CD4-positive, alpha-beta T cell treated with Interleukin-21 for 1 hour (primary cell): ENCODE measurements at places on chromosomes 11 and 22.

- no peak for DNase-seq
These were observed 206.4 kb downstream of the TBC1D22A start for GRCh38 chr22:46968848-46969247.

DNA sequence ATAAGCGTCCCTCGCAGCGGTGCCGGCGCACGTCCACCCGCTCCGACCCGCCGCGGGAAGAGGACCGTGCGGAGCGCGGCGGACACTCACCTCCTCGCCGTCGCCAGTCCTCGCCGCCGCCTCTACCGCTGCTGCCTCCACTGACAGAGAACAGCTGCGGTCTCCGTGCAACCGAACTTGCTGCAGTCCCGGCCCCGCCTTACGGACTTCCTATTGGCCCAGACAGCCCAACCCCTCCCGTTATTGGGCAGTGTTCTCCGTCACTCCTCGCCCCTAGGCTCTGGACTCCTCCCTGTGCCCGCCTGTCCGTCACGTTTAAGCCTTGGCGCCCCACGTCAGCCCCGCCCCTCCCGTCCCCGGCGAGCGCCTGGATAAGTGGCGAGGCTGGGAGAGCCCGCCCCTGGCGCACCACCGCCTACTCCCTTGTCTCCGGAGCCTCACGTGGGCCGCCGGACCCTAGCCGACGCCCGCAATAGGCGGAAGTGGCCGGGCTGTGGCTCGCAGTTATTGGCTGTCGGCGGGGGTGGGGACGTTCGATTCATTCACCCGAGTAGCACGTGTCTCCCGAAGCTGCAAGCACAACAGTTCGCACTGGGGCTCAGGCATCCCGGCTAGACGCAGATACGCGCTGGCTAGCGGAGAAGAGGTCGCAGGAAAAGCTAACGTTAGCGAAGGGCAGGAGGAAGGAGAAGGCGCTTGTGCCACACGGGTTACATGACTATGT, at the start of gene PC:
TSS of gene PC (minus strand) at position 152 of the 724 bp plus-strand sequence. CDS start 86,224 bp downstream, outside the sequence.
- DNase-seq = peak; percentile 99

DNA sequence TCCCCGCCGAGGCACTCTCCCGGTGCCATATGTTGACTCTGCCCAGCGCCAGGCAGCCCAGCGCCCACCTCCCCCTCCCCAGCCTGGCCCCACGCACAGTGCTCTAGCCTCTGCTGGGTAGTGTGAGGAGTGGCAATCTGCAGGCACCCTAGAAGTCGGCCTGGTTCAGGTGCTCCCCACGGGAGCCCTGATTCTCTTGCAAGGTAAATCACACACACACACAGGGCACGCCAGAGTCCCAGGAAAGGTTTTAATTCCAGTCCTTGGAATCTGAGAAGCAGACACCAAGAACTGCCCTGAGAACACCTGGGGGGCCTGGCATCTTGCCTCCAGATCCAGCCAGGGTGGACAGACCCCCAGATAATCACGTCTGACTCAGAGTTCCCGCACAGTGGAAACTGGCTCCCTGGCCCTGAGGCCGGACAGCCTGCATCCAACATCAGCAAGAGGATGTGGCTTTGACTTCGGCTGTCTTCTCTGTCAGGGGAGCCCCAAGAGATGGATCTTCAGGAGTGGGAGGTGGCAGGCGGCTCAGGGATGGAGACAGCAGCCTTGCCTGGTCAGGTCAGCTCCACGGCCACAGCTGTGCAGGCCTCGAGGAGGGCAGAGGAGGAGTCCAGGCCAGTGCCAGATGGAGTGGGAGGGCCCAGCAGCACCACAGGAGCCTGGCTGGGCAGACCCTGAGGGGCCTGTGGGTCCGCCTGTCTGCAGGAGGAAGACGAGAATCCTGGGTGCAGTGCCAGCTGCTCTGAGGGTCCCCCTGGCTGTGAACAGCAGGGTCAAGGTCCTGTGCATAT, 1.1 kb upstream of the RIN1 start:
- no peak for DNase-seq

GRCh38 chr22:29724843-29725242, 5.0 kb downstream of the CABP7 start:
- DNase-seq = no peak

DNA sequence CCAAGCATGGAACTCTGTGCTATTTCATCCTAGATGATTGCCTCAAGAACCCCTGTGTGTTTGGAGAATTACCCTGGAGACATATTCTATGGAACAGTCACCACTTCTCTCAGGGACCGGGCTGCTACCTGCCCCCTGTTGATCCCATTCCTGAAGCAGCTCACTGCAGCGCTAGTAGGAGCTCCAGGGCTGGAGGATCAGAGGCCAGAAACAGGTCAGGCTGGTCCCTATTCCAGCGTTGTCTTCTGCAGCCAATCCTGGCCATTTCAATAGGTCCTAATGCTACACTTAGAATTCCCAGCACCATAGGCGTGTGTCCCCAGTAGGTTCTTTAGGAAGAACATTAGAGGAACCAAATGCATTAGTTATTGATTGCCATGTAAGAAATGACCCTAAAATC, 48.9 kb downstream of the BTG4 start:
- no peak for DNase-seq

GRCh38 chr22:20420157-20420842, 17.3 kb downstream of the SCARF2 start:
- no peak for DNase-seq

DNA sequence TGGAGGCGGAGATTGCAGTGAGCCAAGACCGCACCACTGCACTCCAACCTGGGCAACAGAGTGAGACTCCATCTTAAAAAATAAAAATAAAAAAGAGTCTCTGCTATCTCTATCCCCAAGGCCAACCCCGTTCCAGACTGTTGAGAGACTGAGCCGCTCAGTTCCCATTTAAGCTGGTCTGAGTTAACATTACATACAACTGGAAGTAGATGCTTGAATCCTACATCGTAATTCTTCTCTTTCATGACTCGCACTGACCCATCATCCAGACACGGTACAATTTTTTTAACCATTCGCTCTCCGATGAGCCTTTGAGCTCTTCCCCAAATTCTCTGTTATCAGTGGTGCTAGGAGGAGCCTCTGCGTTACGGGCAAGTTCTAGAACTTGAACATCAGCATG, 4.9 kb upstream of the CYTH4 start:
- no peak for DNase-seq

DNA sequence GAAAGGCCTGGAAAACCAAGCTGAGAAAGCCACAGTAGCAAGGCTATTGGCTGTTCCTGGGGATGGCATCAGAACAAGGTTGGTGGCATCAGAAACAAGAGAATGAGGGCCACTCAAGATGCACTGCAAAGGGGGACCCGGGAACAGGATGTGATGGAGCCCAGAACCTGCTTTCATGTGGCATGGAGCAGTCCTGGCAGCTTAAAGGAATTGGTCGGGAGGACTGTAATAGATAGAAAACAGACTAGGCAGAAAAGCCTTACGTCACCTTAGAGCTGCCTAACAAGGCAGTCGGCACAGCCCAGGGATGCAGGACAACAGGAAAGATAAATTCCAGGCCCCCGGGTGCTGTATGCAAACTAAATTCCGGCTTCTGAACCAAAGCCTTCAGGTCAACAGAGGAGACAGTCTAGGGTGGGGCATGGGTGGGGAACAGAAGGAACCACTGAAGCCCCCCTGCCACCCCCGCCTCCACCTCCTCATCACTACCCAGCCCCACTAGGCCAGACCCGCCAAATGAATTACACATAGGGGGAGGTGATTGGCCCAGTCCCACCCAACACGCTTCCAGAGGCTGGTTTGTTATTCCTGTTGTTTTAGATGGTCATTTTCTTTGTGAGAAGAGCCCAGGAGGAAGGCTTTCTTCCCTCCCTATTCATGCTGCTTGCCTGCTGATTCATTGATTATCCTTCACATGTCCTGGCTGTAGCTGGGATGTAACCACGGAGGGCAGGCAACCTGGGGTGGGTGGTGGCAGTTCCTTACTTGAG, 25.7 kb upstream of the LRRC55 start:
- DNase-seq = no peak

DNA sequence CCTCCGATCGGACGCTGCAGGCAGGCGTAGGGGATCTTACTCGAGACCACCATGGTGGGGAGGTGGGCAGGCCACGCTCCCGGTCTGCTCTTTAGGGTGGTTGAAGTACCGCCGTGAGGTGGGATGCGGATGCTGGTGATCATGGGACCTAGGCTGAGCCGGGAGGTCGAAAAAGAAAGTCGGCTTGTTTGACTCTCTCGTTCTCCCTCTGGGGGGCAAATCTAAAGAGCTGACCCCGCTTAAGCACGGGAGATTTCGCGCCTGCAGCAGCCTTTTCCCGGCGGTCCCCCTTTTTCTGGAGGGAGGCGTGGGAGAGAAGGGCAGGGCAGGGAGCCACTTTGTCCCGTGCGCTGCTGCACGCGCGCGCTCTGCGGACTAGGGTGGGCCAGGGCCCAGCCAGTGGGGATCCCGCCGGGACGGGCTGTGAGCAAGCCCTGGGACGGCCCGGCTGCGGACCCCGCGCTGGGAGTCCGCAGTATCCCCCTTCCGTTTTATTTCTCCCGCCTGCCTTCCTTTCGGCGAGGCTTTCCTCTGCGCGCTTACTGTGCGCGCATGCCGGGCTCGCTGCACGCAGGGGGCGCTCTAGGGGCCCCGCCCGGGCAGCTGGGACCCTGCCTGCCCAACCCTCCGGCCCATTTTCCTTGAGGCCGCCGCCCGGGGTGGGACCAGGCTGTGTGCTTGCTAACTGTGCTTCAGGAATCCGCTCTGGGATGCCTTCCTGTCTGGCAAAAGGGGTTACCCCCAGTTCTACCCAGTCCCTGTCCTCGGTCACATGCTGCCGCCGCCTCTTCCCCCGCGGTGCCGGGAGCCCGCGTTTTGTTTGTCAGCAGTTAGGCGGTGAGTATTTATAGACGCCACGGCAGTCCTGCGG, 81.0 kb downstream of the PRR5L start:
- peak; percentile 73 for DNase-seq

GRCh38 chr11:109304159-109304558, 117.8 kb upstream of the C11orf87 start:
- DNase-seq = no peak

GRCh38 chr22:49826603-49827270, 936 bp downstream of the BRD1 start:
- peak; percentile 52 for DNase-seq

DNA sequence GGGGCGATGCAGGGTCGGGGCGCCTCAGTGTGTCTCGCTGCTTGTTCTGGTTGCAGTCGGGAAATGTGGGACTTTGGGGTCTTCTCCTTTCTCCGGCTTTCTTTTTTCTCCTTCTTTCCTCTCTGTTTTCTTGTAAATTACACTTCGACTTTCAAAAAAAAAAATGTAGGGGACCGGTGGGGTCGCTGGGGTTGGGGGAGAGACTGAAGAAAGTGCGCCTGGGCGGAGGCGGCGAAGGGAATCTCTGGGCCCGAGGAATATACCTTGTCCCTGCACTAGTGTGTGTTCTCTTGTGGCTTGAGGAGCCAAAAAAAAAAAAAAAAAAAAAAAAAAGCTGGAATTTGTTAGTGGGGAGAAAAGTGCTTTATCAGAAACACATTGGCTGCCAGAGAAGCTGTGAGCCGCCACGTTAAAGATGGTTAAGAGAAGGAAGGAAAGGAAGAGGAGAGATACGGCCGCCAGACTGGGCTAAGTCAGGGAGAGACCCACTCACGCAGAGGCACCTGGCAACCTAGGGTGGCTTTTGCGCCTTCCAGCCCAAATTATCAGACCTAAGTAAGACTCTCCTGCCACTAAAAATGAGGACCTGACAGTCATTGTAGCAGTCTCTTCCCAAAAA, 8.4 kb upstream of the FLI1 start:
- no peak for DNase-seq

- DNase-seq = no peak
These were observed 28.7 kb downstream of the AMOTL1 start for GRCh38 chr11:94796863-94797262.

DNA sequence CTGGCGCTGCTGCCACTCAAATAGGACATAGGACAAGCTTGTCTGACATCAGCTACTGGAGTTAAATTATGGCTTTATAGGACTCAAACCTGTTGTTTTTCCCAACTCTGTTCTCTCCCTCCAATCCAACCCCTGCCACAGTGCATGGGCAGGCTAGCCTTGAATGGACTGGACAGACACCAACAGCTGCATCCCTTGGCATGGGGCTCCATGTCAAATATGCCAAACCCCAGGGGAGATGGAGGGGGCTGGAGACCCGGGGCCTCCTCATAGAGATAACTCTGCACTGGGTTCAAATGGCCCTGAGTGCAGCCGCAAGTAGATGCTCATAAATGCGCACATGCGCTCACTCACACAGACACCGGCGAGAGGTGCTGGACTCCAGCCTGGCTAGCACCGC, 28.9 kb downstream of the CD5 start:
- no peak for DNase-seq

DNA sequence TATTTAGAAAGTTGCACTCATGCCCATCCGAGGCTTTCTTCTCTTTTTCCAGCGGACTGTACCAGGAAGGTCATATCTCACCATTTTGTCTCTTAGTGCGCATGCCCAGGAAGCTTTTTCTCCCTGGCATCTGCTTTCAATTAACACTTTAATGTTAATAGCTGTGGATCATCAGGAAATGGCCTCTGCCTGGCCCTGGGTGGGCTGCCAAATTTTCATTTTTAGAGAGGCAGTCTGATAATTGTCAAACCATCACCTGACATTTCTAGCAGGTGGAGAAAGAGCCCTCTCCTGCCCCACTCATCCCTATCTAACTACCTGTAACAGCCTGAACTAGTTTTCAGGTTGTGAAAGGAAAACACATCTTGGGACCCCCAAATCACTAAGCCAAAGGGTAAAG, 257.4 kb upstream of the LRRC4C start:
- no peak for DNase-seq

GRCh38 chr22:27815826-27816530, 14.4 kb upstream of the MN1 start:
- DNase-seq = no peak

GRCh38 chr11:65448418-65449105, 26.0 kb downstream of the NEAT1 start:
- DNase-seq = peak; percentile 50

GRCh38 chr22:41916745-41917358, 2.0 kb upstream of the SHISA8 start:
- no peak for DNase-seq

DNA sequence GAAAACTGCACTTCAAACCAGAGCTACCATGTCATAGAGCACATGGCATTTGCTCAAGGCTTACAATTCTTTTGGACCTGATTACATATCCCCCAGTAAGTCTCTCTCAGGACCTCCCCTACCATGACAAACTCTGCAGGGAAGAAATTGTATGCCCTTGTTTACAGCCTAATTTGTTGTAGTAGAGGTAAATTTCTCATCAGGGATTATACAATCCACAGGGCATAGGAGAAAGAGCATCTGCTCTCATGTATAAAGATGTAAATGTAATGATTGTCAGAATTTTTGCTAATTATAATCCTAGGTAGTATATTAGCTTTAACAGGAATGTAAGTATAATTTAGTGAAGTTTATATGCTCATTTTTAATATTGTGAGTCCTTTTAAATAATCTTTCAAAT, at the start of gene OR8B3:
TSS of gene OR8B3 (minus strand) at position 101 of the 400 bp plus-strand sequence. CDS start 1,673 bp downstream, outside the sequence.
- DNase-seq = no peak

GRCh38 chr11:85076535-85077330, 550.4 kb downstream of the DLG2 start:
- DNase-seq = no peak
